ENCODE measurements at places on chromosomes 7 and 10.

- peak overlapping the region; percentile 86 for H3K27ac ChIP-seq
- H3K36me3 ChIP-seq, result no peaks in the 10 kb centered on the region
- peaks cover 20% of the 10 kb centered on the region for H3K27me3 ChIP-seq
- peak overlapping the region; percentile 33 for H3K4me3 ChIP-seq
- DNase-seq, result no peak
Observed at GRCh38 chr7:140231771-140232491, 55.1 kb upstream of the KDM7A start.

DNA sequence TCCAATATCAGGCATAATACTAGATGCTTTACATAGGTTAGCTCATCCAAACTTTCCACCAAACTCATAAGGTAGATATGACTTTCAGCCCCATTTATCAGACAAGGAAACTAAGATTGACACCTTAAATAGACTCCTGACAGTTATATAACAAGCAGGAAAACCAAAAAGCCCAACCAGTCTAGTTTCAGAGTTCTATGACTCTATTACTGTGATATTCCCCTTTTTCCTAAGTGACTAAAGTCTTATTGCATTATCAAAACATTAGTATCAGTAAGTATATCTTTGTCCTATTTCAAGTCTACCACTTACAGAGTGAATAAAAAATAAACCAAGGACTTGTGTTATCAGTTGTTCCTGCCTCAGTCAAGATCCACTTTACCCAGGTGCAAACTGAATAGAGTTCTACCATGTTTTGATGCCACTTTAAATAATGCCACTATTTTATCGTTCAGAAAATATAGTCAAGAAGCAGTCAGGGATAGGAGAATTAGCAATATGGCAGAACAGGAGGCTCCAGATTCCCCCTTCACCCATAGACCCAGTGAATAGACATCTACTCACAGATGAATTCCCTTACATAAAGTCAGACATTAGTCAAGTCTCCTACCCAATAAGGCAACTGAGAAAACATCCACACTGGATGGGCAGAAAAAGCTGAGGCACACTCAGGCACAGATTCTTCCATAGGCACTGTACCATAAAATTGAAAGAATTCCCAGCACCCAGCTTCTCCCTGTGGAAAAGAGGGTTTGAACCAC lies 74.1 kb downstream of the CRPPA start:
- no peaks in the 10 kb centered on the region for H3K4me1 ChIP-seq
- H3K27ac ChIP-seq, result no peak overlapping the region
- no peaks in the 10 kb centered on the region for H3K36me3 ChIP-seq
- no peaks in the 10 kb centered on the region for H3K27me3 ChIP-seq

- DNase-seq, result no peak
- no peak overlapping the region for H3K4me3 ChIP-seq
- H3K4me1 ChIP-seq, result peaks cover 28% of the 10 kb centered on the region
- H3K36me3 ChIP-seq, result no peaks in the 10 kb centered on the region
- no peak overlapping the region for H3K27ac ChIP-seq
Observed at GRCh38 chr10:44312401-44312800, 72.5 kb downstream of the CXCL12 start.

- H3K4me3 ChIP-seq, result no peak overlapping the region
- no peaks in the 10 kb centered on the region for H3K36me3 ChIP-seq
- H3K27ac ChIP-seq, result no peak overlapping the region
- no peak for DNase-seq
Observed at GRCh38 chr7:48742079-48742798, 182.1 kb upstream of the CDC14C start.

DNA sequence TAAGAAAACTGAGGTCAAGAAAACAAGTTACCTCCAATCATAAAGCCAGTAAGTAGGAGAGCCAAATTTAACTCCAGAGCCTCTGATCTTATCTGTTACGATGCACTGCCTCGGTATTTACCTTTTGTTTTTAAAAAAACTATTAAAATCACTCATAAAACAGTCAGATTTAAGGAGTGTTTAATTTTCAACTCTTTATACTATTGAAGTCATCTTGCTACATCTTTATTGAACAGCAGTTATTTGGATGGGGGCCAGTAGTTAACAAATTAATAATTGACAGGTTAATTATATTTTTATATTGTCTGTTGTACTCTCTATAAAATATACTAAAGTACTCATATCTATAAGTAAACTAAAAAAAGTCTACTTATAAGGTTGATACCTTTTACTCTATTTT lies 24.6 kb downstream of the ADIRF start:
- H3K4me3 ChIP-seq, result no peak overlapping the region
- H3K27ac ChIP-seq, result no peak overlapping the region
- H3K36me3 ChIP-seq, result no peaks in the 10 kb centered on the region
- DNase-seq, result no peak

GRCh38 chr7:37320848-37321468 lies 127.7 kb downstream of the ELMO1 start:
- DNase-seq, result no peak
- no peaks in the 10 kb centered on the region for H3K27me3 ChIP-seq
- no peaks in the 10 kb centered on the region for H3K4me1 ChIP-seq
- no peak overlapping the region for H3K4me3 ChIP-seq
- no peak overlapping the region for H3K27ac ChIP-seq

DNA sequence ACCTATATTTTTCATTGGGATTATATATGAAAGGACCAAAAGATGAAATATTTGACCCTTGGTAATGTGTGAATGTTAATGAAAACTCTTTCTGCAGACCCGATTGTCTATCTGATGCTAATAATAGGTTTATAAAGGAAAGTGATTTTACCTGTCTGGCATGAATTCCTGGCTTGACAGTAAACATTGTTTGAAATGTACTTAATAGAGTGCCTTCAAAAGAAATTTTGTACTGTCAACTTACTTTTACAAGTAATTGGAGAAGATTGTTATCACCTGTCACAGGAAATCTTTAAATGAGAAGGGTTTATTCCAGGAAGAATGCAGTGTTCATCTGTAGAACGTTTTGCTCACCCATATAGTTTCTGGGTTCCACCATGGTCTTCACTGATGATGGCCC lies 588.2 kb downstream of the INHBA start:
- no peak overlapping the region for H3K27ac ChIP-seq
- H3K4me1 ChIP-seq, result no peaks in the 10 kb centered on the region
- H3K27me3 ChIP-seq, result no peaks in the 10 kb centered on the region
- no peak for DNase-seq

DNA sequence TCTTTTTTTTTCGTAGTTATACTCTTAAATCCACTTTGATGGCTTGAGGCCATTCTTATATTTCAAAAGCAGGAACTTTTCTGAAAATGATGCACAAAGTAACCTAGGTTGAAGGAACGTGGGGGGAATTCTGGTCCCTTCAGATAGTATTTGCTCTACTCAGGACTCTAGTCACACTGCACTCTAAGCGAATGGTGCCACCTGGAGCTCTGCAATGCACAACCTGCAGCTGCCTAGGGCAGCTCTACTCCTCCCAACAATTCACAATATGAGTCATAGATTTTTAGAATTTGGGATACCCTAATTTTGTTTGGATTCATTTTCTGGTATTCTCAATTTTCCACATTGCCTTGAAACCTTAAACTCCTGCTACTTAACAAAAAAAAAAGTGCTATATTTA lies 17.3 kb downstream of the SYPL1 start:
- peak overlapping the region; percentile 13 for H3K27ac ChIP-seq
- H3K4me3 ChIP-seq, result no peak overlapping the region
- peaks cover 14% of the 10 kb centered on the region for H3K36me3 ChIP-seq
- DNase-seq, result no peak

GRCh38 chr7:5661942-5662341 lies 119.5 kb downstream of the RNF216 start:
- peaks cover 37% of the 10 kb centered on the region for H3K36me3 ChIP-seq
- H3K27me3 ChIP-seq, result no peaks in the 10 kb centered on the region
- no peak overlapping the region for H3K27ac ChIP-seq
- peaks cover 4% of the 10 kb centered on the region for H3K4me1 ChIP-seq
- no peak overlapping the region for H3K4me3 ChIP-seq

DNA sequence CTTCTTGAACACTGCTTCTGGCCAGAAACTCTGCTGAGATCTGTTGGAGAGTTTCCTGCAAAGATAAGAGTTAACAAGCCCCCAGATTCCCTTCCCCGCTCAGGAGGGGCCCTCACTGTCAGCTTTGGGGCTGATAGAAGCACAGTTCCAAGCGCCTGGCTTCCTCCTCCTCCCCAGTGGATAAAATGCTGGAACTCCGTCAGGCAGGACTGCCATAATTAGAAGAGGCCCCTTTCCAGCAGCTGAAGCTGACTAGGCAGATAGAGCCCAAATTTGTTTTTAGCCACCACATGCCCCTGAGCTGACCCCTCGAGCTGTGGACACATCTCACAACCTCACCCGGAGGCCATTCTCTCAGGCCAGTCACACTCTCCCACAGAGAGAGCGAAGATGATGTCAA lies 89.4 kb downstream of the TBXAS1 start:
- H3K27ac ChIP-seq, result no peak overlapping the region
- H3K27me3 ChIP-seq, result no peaks in the 10 kb centered on the region
- H3K4me1 ChIP-seq, result peaks cover 20% of the 10 kb centered on the region

DNA sequence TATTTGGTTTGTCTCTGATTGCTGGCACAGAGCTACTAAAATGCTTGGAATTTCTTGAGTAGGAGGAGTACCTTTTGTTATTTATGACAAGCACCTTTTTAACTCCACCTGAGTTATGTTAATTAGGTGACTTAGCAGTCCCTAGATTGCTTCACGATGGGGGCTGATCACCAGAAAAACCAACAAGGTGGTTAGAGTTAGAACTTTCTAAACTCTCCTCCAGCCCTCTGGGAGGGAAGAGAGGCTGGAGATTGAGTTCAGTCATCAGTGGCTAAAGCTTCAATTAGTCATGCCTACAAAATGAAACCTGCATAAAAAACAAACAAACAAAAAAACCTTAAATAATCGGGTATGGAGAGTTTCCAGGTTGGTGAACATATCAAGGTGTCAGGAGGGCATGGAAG lies 23.6 kb upstream of the ING3 start:
- H3K36me3 ChIP-seq, result no peaks in the 10 kb centered on the region
- DNase-seq, result no peak
- H3K27ac ChIP-seq, result no peak overlapping the region
- no peak overlapping the region for H3K4me3 ChIP-seq
- no peaks in the 10 kb centered on the region for H3K4me1 ChIP-seq
- H3K27me3 ChIP-seq, result no peaks in the 10 kb centered on the region

GRCh38 chr7:155543011-155543876 lies 3.1 kb downstream of the CNPY1 start:
- no peak overlapping the region for H3K4me3 ChIP-seq
- H3K36me3 ChIP-seq, result no peaks in the 10 kb centered on the region
- no peak for DNase-seq
- no peaks in the 10 kb centered on the region for H3K27me3 ChIP-seq
- no peak overlapping the region for H3K27ac ChIP-seq

- H3K36me3 ChIP-seq, result peaks cover 21% of the 10 kb centered on the region
- DNase-seq, result no peak
- no peaks in the 10 kb centered on the region for H3K27me3 ChIP-seq
- H3K4me3 ChIP-seq, result no peak overlapping the region
- H3K4me1 ChIP-seq, result peaks cover 56% of the 10 kb centered on the region
Observed at GRCh38 chr7:143387156-143387975, 6.2 kb downstream of the ZYX start.
